Kasumi-1 (cell line): ENCODE measurements at places on chromosomes 7 and 10.

DNA sequence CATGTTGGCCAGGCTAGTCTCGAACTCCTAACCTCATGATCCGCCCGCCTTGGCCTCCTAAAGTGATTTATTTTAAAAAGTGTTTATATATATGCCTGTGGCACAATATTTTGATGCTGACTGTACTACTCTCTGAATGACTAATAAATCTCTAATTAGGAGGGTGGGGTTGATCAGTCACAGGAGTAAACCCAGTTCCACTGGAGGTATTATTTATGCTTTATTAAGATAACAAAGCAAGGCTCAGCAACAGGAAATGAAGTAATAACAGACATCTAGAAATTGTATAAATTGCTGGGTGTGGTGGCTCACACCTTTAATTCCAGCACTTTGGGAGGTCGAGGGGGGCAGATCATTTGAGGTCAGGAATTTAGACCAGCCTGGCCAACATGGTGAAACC is 26.0 kb upstream of the MCU start:
- DNase-seq: no peak

GRCh38 chr7:142120524-142120923 is 9.0 kb downstream of the MGAM2 start:
- no peak for DNase-seq

DNA sequence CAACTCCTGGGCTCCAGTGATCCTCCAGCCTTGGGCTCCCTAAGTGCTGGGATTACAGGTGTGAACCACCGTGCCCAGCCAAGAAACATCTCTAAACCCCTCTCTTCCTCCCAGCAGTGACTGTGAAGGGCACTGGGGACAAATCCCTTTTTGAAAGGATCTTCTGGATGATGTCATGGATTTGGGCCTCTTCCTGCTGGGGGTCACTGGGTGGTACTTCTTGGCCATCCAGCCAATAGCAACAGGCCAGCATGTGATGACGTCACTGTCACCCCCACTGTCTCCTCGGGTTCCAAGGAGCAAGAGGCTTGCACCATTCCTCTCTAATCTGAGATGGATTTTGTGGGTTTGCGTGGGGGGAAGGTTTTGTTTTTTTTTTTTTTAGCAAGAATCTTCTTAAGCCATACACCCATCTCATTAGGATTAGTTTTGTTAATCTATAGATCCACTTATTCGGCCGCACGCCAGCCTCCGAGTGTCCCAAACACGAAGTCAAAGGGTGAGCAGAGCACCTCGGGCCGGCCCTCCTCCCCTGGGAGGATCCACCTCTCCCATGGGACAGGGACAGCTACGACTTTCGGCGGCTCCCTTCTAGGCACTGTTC is 29.4 kb upstream of the TNRC18 start:
- DNase-seq: no peak

GRCh38 chr10:58784361-58784760 is 271.7 kb downstream of the BICC1 start:
- DNase-seq: no peak

GRCh38 chr10:5860066-5860465 is 29.6 kb downstream of the ANKRD16 start:
- no peak for DNase-seq

- no peak for DNase-seq
Measured at GRCh38 chr7:157418204-157419034, 81.6 kb downstream of the DNAJB6 start.
